NB4 (cell line): ENCODE measurements at places on chromosomes 2 and 18.

DNA sequence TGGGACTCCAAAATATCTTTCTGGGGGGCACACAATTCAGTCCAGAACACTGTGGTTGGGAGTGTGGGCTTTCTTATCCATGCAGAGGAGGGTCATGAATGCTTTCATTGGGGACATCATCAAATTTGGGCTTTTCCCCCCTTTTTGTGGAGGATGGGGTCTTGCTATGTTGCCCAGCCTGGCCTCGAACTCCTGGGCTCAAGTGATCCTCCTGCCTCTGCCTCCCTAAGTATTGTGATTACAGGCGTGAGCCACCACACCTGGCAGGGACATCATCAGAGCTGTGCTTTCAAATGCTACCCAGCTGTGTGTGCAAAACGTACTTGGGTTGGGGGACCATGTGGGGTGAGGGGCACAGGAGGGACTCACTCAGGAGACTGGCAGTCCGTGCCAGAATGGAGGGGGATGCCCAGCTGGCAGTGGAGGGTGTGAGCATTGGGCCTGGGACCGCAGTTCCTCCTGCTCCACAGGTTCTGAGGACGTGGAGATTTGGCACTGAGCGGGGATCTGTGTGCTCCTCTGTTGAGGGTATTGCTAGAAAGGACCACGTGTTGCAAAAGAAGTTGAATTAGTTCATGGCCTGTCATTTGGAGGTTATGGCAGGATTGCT is 24.4 kb downstream of the EMILIN2 start:
- no peak for DNase-seq

DNA sequence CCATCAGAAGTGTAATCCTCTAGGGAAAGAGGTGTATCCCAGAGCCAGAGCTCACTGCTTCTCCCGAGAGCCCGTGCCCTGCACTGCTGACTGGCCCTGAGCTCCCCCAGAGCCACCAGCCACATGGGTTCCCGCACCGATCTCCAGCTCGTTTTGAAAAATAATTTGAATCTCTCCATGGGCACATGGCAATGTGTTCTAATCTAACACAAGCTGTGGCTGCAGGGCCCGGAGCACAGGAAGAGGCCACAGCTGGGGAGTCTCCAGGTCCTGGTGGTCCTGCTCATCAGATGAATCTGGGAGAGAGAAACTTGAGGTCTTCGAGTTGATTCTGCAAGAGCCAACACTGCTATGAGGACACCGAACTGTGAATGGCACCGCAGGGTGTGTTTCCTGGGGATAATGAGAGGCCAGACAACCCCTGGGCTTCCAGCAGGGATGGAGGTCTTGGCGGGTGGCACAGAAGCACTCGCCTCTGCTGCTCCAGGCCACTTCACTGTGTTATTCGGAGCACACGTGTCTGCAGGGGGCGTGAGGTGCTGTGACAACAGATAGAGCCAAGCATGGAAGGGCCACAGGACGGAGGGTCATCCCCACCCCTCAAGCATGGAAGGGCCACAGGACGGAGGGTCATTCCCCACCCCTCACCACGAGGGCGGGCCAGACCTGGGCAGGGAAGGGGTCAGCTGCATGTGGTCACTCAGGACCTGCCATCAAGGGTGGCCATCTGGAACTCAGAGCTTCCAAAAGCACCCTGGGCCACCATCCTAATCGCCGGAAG is 196.8 kb downstream of the NDUFA10 start:
- DNase-seq: no peak

DNA sequence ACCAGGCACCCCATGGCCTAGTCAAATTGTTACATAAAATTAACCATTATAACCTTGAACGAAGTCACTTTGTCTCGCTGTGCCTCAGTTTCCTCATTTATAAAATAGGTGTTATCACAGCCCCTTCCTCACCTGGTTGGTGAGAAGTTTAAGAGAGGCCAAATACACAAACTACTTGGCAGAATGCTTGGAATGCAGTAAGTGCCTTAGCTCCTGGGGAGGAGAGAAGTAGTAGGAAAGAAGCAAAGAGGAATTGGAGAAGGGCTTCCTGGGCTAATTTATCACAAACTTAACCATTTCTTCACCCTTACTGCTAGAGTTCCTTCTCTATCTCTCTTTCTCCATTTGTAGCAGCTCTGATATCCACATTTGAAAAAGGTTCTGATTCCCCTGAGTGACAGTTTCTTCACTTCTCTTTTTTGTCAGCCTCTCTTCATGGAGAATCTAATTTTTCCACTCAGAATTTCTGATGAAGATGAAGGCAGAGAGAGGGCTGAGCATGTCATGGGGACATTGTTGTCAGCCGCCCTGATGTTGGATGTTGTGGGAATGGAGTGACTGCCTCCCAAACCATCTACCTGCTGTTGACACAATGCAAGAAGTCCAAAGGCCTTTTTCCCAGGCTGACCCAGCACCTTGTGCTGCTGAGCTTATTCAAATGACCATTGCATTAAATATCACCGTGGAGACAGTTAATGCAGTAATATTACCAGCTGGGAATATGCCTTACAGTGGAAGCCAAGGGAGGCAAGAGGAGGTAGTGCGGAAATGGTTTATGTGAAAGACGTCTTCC is 60.4 kb downstream of the BOD1L2 start:
- DNase-seq: no peak

DNA sequence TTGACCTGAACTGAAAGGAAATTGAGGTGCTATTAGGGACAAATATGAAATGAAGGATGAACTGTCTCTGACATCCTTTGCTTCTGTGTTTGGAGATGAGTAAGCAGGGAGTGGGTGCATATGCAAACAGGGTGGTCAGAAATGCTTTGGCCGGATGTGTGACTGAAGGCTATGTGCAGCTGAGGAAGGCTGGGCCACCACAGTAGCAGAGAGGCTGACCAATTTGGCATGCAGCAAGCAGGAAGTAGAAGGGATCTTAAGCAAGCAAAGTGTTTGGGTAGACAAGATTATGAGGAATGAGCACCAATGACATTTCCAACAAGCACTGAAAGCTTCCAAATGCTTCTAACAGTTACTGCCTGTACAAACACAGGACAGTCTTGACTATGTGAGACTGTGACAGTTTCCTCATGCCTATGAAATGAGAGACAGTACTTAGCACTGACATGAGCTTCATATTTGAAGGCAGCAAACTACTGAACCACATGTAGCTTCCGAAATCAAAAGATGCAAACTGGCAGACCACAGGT is 3.3 kb upstream of the ACTR3 start:
- peak; percentile 97 for DNase-seq

DNA sequence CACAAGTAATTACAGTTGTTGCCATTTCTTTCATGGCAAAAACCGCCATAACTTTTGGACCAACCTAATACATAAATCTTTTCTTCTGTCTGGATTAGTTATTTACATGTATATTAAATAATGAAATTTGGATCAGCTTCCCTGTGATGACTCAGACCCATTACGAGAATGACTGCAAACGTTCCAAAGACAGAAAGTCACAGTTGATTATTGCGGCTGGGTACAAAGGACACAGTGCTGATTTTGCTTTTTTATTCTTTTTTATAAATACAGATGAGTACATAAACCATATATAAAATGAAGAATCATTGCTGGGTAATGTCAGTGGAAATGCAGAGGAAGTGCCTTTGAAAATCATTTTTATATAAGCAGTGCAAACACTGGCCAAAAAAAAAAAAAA is 126.2 kb downstream of the TWIST2 start:
- no peak for DNase-seq

GRCh38 chr2:65070172-65070830 is 14.1 kb downstream of the CEP68 start:
- peak; percentile 24 for DNase-seq

GRCh38 chr2:112915300-112916144 is 4.6 kb downstream of the IL37 start:
- DNase-seq: no peak

- DNase-seq: peak; percentile 88
Observed at GRCh38 chr2:121189011-121189410, 96.0 kb downstream of the TFCP2L1 start.

- DNase-seq: no peak
Observed at GRCh38 chr2:67216881-67217280, 180.3 kb upstream of the ETAA1 start.

- no peak for DNase-seq
Observed at GRCh38 chr18:36128530-36128870, 640 bp downstream of the SLC39A6 start.
